ENCODE measurements at places on chromosomes 5 and 9. TPM values are rescaled to one million over a fixed set of nuclear protein-coding genes. Genes with fewer than 3 reads are reported as not detected.

- DNase-seq: no peak
Measured at GRCh38 chr9:106758911-106759310, 104.1 kb upstream of the ZNF462 start.

- no peak for DNase-seq
Measured at GRCh38 chr9:138117101-138117750, 239.6 kb downstream of the CACNA1B start.

DNA sequence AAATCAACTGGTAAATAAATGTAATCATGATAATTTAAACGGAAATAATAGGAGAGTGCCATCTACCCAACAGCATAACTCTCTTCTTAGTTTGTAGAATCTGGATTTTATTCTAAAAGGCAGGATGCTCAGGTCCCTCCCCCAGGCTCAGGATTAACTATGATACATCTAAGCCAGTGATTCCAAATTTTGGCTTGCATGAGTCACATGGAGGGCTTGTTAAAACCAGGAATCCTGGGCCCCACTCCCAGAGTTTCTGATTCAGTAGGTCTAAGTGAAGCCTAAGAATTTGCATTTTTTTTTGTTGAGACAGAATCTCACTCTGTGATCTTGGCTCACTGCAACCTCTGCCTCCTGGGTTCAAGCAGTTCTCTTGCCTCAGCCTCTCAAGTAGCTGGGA, 62.3 kb upstream of the ZFR start:
- no peak for DNase-seq

Gene SIGMAR1
- total RNA-seq: 128 TPM

Gene BARHL1
- not detected for total RNA-seq

GRCh38 chr5:23446424-23446823, 61.0 kb upstream of the PRDM9 start:
- no peak for DNase-seq

DNA sequence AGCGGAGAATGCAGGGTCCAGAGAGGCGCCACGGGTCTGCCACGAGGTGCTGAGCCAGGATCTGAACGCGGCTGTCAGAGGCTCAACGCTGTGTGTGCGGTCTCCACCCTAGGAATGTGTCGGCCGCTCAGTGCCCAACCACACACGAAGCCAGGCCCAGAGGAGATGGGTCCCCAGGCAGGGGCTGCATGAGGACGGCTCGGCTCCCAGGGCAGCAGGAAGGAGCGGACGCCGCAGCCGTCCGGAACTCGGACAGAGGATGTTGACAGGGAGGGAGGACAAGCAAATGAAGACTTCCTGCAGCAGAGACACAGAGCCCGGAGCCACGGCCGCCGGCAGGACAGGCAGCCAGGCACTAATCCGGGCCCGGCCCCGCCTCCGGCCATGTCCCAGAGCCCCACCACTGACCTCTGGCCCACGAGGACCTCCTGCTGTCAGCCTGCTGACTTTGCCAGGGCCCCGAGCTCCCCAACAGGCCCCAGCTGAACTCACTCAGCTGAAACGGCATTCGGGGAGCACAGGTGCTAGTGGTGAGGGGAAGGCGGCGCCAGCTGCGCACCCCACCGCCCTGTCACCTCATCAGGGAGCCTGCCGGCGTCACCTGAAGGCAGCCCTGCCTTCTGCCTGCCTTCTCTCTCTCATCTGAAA, 12.7 kb downstream of the VAV2 start:
- DNase-seq: no peak
